ENCODE measurements at places on chromosomes 7 and 10.
A peak's percentile ranks its signal among the peaks of the same experiment; 100 is the strongest.

- no peak for DNase-seq
Measured at GRCh38 chr7:122833888-122834570, 52.2 kb downstream of the CADPS2 start.

DNA sequence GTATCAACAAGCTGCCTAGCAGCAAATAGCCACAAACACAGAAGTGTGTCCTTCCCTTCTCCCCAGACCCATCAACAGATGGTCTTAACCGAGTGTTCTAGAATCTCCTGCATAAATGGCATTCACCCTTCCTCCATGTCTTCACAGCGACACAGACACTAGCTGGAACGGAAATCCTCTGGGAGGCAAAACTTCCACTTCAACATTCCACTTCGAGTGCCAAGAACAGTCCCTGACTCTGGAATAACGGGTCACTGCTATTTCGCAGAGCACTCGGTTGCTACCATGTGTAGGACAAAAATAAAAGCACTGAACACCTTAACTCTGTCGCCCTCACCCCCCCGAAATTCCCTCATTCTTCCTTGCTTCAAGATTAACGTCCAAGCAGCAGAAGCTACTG lies 65.1 kb downstream of the SFMBT2 start:
- no peak for DNase-seq

GRCh38 chr7:36711256-36711655 lies 13.0 kb downstream of the AOAH start:
- no peak for DNase-seq

- DNase-seq: no peak
Measured at GRCh38 chr7:158500651-158501052, 87.0 kb downstream of the PTPRN2 start.

DNA sequence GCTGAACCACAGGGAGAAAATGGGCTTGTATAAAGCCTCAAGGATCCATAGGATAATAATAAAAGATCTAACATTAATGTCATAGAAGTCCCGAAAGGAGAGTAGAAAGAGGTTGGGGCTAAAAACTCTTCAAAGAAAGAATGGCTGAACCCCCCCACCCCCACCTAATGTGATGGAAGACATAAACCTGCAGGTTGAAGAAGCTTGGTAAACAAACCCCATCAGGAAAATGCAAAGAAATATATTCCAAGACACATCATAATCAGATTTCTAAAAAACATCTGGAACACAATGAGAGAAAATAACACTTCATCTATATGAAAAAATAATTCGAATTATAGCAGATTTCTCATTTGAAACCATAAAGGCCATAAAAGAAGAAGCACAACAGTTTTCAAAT lies 105.6 kb upstream of the BAIAP2L1 start:
- no peak for DNase-seq

GRCh38 chr10:110993024-110993693 lies 73.8 kb downstream of the SHOC2 start:
- peak; percentile 10 for DNase-seq

GRCh38 chr10:117938104-117938503 lies 108.6 kb downstream of the RAB11FIP2 start:
- no peak for DNase-seq

DNA sequence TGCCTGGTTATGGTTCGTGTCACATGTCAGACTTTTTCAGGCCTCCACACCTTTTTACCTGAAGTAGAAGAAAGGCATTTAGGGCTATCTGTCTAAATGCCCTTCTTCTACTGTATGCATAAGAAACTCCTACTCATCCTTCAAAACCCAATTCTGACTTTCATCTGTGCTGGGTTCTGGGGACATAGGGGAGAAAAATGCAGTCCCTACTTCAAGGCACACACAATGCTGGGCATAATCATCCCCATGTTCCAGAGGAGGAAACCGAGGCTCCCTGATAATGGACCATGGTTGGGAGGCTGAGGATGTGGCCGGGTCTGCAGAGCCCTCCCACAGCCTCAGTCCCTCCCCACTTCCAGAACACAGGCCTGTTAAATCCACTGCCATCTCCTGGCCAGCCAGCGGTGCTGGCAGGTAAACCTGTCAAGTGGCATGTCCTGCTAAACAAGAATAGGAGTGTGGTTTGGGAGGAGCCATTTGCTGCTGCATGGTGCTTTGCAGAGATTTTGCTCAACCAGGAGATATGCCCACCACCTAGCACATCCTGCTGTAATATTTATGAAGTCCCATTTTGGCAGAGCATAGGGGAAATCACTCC lies 32.0 kb downstream of the GRID1 start:
- no peak for DNase-seq

- DNase-seq: no peak
Measured at GRCh38 chr10:2978574-2979273, 88.6 kb upstream of the PFKP start.

- DNase-seq: no peak
Measured at GRCh38 chr10:80648106-80648505, 110.4 kb downstream of the SH2D4B start.

DNA sequence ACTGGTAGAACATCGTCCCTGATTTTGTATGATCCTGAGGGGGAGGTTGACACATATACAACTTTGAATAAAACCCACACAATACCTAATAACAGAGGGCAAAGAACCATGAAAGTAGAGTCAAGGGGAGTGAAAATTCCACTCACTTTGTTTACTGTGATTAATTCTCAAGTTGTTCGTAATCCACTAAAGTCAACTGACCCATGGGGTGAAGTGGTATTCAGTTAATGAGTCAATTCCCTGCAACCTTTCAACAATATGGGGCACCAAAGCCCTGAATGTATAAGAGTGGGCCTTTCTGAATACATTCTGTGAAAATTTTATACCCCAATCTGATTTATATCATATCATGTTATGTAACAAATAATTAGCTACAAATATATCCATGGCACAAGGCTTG lies 39.0 kb upstream of the C10orf67 start:
- DNase-seq: no peak

DNA sequence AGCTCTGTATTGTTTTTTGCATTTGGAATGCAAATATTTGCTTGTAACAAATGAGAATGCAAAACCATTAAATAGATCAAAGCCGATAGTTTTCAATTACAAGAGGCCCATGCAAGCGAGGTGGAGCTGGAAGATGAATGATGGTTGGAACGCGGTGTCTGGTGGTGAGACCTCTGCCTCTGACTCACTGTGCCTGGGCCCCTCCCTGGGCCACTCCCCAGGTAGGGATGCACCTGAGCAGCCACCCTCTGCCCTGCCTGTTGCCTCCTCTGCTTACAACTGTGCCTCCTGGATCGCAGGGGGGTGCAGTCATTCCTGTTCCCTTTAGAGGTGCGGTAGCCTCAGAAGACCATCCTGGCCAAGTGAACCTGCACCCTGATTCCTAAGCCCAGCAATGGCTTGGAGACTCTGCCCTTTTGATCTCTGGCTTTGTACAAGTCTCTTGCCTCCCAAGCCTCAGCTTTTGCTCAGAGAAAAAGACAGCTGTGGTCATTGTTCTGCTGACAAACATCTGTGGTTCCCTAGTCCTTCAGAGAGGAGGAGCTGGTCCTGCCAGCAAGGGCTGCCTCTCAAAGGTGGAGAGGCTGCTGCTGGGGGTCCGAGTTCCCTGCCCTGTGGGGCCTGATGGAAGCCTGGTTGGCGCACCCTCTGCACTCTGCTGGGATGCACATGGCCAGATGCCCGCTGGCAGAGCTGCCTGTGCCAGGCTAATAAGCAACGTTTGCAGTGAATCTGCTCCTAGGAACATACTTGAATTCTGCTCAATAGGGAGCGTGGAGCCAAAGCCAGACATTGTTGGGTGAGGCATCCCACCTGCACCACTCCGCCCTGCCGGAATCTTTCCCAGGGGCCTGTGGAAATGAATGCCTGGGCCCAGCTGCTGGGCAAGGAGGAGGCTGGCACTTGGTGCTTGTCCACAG lies 126.3 kb upstream of the TCERG1L start:
- no peak for DNase-seq

- no peak for DNase-seq
Measured at GRCh38 chr10:5525561-5526341, 990 bp downstream of the CALML3 start.
